ENCODE measurements at places on chromosomes 12 and 14.

GRCh38 chr12:125220404-125221273 lies 155.4 kb downstream of the AACS start:
- DNase-seq, result no peak

DNA sequence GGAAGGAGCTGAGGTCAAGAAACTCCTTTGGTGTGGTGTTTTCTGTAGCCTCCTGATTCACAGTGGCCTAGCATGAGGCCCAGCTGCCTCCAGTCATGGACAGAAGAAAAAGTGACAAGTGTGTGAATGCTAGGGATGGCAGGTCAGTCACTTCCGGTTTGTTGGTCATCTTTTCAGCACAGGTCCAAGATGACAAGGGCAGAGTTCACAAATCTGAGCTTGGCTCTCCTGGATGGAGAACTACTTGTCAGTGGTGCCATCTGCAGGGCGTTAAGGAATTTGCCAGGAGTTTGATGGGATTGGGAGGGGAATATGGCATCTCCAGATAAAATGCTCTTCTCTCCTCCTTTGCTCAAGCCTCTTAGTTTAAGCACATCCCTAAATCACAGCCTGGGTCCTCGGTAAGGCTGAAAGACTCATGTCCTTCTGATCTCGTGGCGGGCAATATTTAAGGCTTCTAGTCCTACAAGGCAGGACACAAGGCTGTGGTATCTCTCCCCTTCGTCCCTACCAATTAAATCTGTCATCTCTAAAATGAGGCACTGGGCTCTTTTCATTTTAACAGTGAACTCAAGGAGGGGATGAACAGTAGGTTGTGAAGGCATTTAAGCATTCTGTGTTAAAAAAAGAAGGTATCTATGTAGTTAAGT lies 10.0 kb downstream of the TUBA1B start:
- DNase-seq, result no peak

GRCh38 chr12:78725951-78726580 lies 138.5 kb upstream of the SYT1 start:
- DNase-seq, result no peak

DNA sequence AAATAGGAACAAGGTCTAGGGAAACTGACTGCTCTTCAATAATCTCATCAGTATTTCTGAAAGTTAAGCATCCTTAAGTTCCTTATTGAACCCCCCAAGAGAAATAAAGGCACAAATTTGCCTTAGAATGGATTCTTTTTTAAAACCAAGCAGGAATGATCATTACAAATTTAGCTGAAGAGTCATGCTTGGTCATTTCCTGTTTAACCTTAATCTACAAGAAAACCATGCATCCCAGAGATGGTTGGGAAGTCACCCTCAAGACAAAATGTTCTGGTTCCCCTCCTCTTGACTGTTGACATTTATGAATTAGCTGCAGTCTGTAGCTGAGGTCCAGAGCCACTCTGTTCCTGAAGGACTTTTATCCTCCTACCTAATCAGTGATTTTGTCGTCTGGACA lies 291.8 kb upstream of the G2E3 start:
- DNase-seq, result no peak

- peak; percentile 76 for DNase-seq
These were observed 747 bp downstream of the IRF2BPL start for GRCh38 chr14:77027538-77028383.

- no peak for DNase-seq
These were observed 26.4 kb downstream of the TMEM132D start for GRCh38 chr12:129877411-129877810.

- DNase-seq, result no peak
These were observed 67.9 kb downstream of the TSPAN9 start for GRCh38 chr12:3145033-3145432.

DNA sequence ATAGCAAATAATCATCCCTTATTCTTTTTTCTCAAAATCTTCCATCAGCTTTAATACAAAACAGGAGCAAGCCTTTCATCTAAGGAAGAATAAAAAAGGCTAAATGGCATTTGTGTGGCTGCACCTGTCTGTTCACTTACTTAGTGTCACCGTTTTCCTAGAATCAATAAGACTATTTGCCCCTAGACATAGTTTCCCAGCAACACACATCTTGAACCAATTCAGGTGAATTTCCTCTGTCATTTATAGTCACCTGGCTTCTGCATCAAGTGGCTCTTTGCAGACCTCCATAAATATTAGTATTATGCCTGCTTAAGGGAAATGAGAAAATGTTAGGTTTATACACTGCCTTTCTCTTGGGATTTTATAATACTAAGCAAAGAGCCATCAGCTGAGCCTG lies 17.4 kb upstream of the GCH1 start:
- DNase-seq, result no peak

- DNase-seq, result peak; percentile 62
These were observed 4.4 kb upstream of the M6PR start for GRCh38 chr12:8953773-8954402.

- DNase-seq, result no peak
These were observed 12.5 kb upstream of the GOLGA3 start for GRCh38 chr12:132841151-132841550.

GRCh38 chr14:79587875-79588274 lies 623.4 kb downstream of the DIO2 start:
- DNase-seq, result no peak

Data from CD4-positive, alpha-beta T cell treated with Interleukin-15 for 1 hour (primary cell).